ENCODE measurements at places on chromosomes 1 and 21.

DNA sequence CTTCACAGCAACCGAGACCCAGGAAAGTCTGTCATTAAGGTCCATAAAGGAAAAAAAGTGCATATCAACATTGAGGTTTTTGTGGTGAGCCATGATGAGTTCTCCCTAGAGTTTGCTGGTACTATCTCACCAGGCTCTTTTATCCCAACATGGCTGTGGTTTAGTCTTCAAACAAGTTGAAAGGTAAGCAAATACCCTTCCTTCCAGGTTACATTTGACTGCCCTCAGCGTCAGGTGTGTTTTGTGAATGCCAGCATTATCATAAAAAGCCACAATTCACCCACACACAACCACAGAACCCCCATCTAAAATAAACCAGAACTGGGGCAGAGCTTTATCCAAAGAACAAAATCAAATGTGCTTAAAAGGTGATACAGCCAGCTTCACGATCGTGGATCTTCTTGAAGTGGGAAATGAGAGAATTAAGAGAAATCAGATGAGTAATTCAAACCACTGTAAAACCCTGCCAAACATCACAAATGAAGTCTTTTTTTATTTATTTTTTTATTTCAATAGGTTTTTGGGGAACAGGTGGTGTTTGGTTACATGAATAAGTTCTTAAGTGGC lies 64.7 kb downstream of the SETD4 start:
- no peak for DNase-seq

DNA sequence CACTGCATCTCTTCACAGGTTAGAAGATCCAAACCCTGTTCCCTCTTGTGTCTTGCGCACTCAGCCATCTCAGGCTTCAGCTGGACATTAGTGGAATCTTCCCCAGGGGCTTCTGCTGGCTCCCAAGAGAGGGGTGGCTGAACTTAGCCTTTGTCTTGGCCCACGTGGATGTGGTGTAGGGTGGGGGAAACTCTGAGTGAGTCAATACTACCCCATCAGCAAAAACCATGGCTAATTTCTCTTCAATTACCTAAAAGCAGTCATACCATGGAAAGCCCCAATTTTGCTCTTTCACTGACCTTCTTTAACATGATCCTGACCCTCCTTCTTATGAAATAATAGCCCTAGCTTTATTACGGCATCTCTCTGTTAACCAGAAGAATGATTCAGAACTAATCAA lies 72.5 kb upstream of the RAB3GAP2 start:
- DNase-seq, result no peak

GRCh38 chr21:15353546-15353945 lies 288.7 kb upstream of the NRIP1 start:
- DNase-seq, result no peak

- no peak for DNase-seq
Measured at GRCh38 chr1:237239248-237239647, 197.3 kb downstream of the RYR2 start.

GRCh38 chr1:119222271-119222670 lies 81.8 kb upstream of the WARS2 start:
- no peak for DNase-seq

DNA sequence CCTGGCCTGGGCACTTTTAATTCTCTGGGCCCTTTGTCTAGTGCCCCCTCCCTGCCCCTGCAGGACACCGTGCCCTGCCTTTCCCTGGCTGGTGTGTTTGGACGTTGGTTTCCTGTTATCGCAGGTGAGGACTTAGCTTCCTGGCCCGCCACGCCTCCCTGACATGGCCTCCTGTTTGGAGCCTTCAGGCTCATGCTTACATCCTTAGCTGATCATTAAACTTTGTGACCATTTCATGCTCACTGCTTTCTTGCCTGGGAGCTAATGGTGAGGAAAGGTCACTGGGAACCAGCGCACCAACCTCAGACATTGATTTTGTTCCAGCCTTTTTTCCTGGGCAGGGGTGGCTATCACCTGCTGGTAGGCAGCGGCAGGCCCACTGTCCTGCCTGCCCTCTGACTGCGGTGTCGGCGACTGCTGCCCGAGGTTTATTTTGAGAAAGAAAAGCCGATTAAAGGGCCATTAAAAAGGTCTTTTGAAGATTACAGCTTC lies 3.7 kb downstream of the PFKL start:
- no peak for DNase-seq

- no peak for DNase-seq
Measured at GRCh38 chr1:29318724-29319123, 82.4 kb downstream of the PTPRU start.

DNA sequence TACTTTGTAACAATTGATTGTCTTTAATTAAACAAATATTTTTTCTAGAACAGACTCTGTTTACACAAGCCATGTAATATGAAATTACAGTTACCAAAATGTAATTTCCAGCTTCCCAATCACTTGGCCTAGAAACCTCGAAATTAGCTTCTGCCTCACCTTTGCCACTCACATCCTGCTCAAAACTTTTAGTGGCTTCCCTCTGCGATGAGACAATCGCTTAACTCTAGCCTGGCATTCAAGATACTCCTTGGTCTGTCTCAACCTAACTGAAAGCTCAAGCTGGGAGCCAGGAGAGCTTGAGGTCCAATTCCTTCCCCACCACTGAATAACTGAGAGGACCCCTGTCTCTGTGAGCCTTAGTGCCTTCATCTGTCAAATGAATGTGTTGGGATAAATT lies 42.8 kb downstream of the GFI1 start:
- no peak for DNase-seq

- no peak for DNase-seq
Measured at GRCh38 chr21:26795866-26796329, 49.3 kb downstream of the ADAMTS1 start.

DNA sequence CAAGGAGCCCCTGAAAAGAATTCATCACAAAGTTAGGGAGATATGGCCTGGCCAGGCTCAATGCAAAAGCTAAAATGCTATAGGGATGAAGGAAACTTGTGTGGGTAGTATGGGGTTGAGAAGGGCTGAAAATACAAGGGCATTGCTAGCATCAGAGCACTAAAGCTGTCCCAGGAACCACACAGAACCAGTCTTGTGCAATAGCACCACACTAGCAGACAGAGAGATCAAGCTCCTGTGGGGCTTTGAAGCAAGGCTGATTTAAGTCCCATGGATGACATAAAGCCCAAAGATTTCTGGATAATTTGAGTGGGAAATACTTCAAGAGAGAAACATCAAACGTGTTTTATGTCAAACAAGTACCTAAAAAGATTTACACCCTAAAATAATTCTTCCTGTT lies 97.1 kb downstream of the VAV3 start:
- DNase-seq, result no peak

GRCh38 chr1:78284354-78284753 lies 206.4 kb upstream of the PTGFR start:
- no peak for DNase-seq

DNA sequence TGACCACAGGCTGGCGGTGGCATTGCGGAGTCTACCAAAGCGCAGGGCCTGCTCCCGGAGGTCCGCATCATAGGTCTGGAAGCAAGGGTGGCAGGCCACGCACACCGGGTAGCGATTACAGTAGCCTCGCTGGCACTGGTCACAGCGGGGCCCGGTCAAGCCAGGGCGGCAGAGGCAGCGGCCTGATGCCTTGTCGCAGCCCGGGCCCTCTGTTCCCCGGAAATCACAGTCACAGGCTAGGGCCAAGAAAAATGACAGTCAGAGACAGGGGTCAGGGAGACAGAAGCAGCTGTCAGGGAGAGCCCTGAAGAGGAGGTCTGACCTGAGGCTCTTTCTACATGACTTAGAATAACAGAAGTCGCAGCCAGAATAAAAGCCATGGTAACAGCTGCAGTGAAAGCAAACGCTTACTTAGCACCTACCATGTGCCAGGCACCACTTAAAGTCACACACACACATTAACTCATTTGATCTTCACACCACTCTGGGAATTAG lies 26.4 kb downstream of the LAMB3 start:
- no peak for DNase-seq

DNA sequence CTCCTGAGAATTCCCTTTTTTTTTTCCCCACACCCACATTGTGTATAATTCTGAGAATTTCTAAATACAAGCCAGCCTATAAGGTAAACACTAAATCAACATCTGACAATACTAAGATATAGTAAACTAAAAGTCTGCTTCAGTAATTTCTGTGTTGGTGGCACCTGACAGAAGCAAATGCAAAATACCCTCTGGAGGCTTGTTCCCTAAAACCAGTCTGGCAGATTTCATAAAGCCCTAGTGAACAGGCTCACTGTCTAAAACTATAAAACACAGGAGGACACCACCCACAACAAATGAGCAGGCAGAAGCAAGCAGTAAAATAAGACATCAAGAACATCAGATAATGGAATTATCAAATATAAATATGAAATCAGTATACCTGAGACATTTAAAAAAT lies 11.5 kb downstream of the TRIM33 start:
- no peak for DNase-seq

DNA sequence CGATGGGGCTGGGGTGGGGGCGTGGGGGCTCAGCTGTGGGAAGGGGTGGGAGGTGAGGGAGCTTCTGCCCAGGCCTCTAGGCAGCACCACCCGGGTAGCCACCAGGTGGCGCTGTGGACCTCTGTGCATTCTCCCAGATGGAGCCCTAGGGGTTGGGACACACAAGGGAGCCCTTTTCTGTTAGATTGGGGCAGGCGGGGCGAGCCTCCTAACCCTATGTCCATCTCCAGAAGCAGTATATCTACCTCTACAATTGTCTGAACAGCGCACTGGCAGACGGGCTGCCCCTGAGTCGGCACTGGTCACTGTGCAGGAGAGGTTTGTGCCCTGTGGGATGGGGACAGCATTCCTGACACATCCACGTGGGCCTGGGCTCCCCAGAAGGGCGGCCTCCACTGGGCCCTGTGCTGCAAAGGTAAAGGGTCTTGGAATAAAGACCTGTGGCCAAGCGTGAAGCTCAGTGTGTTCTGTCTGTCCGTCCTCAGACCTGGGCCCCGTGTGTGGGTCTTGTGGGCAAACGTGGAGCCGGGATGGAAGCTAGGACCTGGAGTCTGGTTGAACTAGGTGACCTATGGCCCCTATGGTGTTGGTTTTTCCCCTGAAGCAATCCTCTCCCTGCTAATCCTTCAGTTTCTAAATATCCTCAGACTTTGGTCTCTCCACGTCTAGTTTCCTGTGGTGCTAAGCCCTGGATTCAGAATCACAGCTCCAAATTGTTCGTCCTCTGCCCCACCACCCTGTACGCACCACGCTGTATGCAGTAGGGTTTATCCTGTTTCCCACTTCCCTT lies 4.4 kb upstream of the LGR6 start:
- DNase-seq, result peak; percentile 78

DNA sequence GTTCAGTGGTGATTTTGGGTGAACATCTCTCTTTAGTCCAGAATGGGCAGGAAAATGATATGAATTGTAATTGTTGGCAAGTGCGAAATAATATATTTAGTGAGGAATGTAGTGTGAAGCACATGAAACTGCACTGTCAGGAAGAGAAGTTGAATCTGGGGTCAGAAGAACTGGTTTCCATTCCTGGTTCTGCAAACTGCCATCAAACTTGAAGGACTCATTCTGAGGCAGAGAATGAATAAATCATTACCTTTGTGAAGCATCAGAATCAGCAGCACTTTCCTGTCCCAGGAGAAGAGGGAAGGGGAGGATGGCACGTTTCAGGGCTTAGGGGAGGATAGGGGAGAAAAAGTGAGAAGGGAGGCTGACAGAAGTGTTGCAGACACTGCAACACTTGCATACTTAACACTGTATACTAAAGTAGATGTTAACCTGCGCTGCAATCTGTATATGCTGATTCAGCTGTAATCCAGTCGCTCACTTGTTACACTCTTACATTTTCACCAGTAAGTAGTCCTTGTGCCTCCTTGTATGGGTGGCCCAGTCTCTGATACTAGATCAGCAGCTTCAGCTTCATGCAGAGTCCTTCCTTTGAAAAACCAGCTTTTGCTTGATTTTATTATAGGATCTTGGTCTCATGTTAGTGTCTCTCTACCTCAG lies 10.5 kb upstream of the RPTN start:
- DNase-seq, result no peak

DNA sequence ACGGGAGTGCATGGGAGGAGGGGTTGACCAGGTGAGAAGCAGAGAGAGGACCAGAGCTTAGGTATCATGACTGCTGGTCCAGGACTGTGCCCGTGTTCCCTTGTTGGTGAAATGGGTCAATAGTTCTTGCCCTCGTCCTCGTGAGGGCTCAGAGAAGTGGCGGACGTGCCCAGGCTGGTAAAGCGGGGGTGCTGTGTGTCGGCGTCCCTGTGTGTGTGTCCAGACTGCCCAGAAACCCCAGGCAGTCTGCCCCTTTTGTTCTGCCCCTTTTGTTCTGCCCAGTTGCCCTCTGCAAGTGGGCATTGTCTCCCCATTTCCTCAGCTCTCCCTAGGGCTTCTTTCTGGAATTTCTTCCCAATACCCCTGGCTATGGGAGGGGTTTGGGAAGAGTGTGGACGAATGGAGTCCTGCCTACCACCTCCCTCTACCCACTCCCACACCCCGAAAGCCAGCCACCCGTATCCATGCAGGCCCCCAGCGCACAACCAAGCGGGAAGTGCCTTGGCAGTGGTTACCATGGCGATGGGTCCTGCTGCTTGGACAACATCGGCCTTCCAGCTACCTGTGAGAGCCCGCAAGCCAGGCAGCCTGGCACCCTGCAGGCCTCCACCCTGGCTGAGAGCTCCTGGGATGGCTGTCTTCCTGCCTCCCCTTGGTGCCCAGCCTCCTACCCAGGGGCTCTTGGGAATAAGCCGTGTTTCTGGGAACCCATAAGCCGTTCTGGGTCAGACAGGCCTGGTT lies 34.7 kb downstream of the ACOT11 start:
- no peak for DNase-seq

DNA sequence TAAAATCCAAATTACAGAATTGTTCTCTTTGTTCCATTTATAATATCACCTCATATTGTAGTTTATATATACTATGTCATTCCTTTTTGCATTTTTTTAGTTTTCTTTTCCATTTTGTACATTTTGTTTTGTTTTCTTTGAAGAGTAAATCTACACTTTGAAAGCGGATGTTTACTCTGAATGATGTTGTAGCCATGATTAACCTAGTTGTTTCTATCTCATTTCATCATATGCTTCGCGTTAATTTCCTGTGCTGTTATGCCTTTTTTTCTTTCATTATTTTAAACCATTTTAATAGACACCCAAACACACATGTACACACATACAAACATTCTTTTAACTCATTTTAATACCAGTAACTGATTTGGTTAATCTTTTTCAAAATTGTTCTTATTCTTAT lies 5.3 kb downstream of the OR2T6 start:
- DNase-seq, result no peak

GRCh38 chr1:55474168-55474786 lies 259.1 kb upstream of the USP24 start:
- DNase-seq, result no peak

GRCh38 chr1:178238722-178239510 lies 145.0 kb downstream of the RASAL2 start:
- no peak for DNase-seq

DNA sequence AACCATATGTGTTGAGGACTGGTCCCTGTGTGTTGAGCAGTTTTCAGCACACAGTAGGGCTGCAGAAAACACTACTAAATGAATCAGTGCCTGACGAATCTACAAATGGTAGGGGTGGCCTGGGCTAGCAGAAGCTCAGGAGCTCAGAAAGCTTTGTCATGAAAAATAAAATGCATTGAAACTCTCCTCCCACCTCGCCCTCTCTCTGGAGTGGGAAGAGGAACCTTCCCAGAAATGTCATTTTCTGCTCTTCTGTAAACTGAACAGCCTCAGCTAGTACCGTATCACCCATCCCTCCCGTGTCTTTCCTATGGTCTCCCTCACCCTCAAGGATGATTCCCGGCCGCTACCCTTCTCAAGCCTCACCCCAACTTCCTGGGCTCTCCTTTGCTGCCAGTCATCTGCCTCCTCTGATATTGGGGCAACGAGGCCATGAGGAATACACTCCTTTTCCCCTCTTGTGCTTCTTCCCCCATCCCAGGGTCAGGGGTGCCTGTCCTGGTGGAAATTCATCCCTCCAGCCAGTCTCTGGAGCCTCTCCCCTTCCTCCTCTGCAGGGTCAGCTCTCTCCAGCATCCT lies 734.5 kb downstream of the PTPRU start:
- no peak for DNase-seq
